ENCODE measurements at places on chromosomes 4 and X. TPM values are rescaled to one million over a fixed set of nuclear protein-coding genes. Genes with fewer than 3 reads are reported as not detected.

The AKAP4 gene
- total RNA-seq, result not detected

The CYP4V2 gene
- total RNA-seq, result 18.9 TPM

- no peaks in the 10 kb centered on the region for H3K4me1 ChIP-seq
- no peaks in the 10 kb centered on the region for H3K27me3 ChIP-seq
- no peak for DNase-seq
- H3K4me3 ChIP-seq, result no peak overlapping the region
- no peaks in the 10 kb centered on the region for H3K36me3 ChIP-seq
These were observed 940.6 kb downstream of the PCDH19 start for GRCh38 chrX:99469439-99469838.

- H3K4me1 ChIP-seq, result no peaks in the 10 kb centered on the region
- H3K27me3 ChIP-seq, result no peaks in the 10 kb centered on the region
- H3K36me3 ChIP-seq, result peaks cover 17% of the 10 kb centered on the region
These were observed 27.9 kb upstream of the ZNF185 start for GRCh38 chrX:152869972-152870371.

The TKTL2 gene
- not detected for total RNA-seq

The LDB2 gene
- total RNA-seq, result 35.2 TPM

The OPRPN gene
- not detected for total RNA-seq

DNA sequence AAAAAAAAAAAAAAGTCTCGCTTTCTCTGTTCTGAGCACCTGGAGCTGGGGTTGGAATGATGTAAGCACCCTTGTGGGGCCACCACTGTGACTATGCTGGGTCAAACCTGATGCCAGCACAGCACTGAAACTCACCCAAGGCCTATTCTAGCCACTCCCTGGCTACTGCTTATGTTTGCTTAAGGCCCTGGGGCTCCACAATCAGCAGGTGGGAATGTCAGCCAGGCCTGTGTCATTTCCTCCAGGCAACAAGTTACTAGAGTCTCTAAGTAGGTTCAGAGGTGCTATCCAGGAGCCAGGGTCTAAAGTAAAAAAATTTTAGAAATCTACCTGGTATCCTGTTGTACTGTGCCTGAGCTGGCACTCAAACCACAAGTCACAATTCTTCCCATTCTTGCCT lies 1306.8 kb downstream of the STIM2 start:
- H3K36me3 ChIP-seq, result no peaks in the 10 kb centered on the region
- no peaks in the 10 kb centered on the region for H3K27me3 ChIP-seq
- no peak overlapping the region for H3K27ac ChIP-seq
- DNase-seq, result no peak
- H3K4me3 ChIP-seq, result no peak overlapping the region

- H3K27me3 ChIP-seq, result no peaks in the 10 kb centered on the region
- H3K27ac ChIP-seq, result no peak overlapping the region
- DNase-seq, result no peak
- no peaks in the 10 kb centered on the region for H3K4me1 ChIP-seq
- H3K36me3 ChIP-seq, result no peaks in the 10 kb centered on the region
- no peak overlapping the region for H3K4me3 ChIP-seq
These were observed 89.3 kb upstream of the GPR34 start for GRCh38 chrX:41599507-41599906.

GRCh38 chrX:135581496-135581895 lies 61.0 kb downstream of the INTS6L start:
- H3K27ac ChIP-seq, result no peak overlapping the region
- DNase-seq, result no peak
- no peak overlapping the region for H3K4me3 ChIP-seq
- H3K4me1 ChIP-seq, result no peaks in the 10 kb centered on the region
- no peaks in the 10 kb centered on the region for H3K27me3 ChIP-seq
- no peaks in the 10 kb centered on the region for H3K36me3 ChIP-seq

GRCh38 chr4:82499738-82500434 lies 61.9 kb downstream of the TMEM150C start:
- H3K4me1 ChIP-seq, result no peaks in the 10 kb centered on the region
- no peaks in the 10 kb centered on the region for H3K36me3 ChIP-seq
- H3K4me3 ChIP-seq, result no peak overlapping the region
- H3K27me3 ChIP-seq, result no peaks in the 10 kb centered on the region
- DNase-seq, result no peak

GRCh38 chr4:163911891-163912290 lies 417.4 kb downstream of the TMA16 start:
- no peaks in the 10 kb centered on the region for H3K27me3 ChIP-seq
- no peak overlapping the region for H3K4me3 ChIP-seq
- H3K27ac ChIP-seq, result no peak overlapping the region
- DNase-seq, result no peak
- H3K4me1 ChIP-seq, result no peaks in the 10 kb centered on the region

- no peak overlapping the region for H3K4me3 ChIP-seq
- H3K27me3 ChIP-seq, result no peaks in the 10 kb centered on the region
- no peak overlapping the region for H3K27ac ChIP-seq
- peaks cover 15% of the 10 kb centered on the region for H3K4me1 ChIP-seq
These were observed 101.2 kb downstream of the ZNF674 start for GRCh38 chrX:46444011-46444410.

The IL21 gene
- not detected for total RNA-seq

DNA sequence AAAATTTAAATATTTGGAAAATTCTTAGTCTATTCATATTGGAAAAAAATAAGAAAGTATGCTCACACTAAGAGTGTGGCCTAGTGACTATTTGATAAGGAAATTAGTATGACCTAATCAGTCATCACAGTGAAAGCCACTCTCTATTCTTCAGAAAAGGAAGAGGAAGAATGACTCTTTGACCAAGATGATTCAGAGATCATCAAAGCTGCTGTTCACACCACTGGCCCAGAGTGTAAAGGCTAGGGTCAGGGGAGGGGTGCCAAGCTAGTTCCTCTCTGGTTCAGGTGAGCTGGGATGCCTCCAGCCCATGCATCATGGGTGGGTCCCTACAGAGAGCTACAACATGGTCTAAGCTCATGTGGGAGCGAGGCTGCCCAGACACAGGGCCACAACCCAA lies 396.9 kb upstream of the NDST3 start:
- H3K27me3 ChIP-seq, result no peaks in the 10 kb centered on the region
- DNase-seq, result no peak
- H3K4me1 ChIP-seq, result no peaks in the 10 kb centered on the region
- no peak overlapping the region for H3K27ac ChIP-seq
- H3K36me3 ChIP-seq, result no peaks in the 10 kb centered on the region

GRCh38 chr4:60938181-60938580 lies 261.9 kb upstream of the ADGRL3 start:
- no peak for DNase-seq
- no peak overlapping the region for H3K27ac ChIP-seq
- H3K4me3 ChIP-seq, result no peak overlapping the region
- no peaks in the 10 kb centered on the region for H3K27me3 ChIP-seq
- H3K36me3 ChIP-seq, result no peaks in the 10 kb centered on the region

GRCh38 chr4:183499389-183499788 lies 5.5 kb upstream of the ING2 start:
- no peak overlapping the region for H3K4me3 ChIP-seq
- no peaks in the 10 kb centered on the region for H3K4me1 ChIP-seq
- no peak for DNase-seq
- no peak overlapping the region for H3K27ac ChIP-seq
- H3K36me3 ChIP-seq, result no peaks in the 10 kb centered on the region

The RENBP gene
- total RNA-seq, result 6.2 TPM

The OPN1MW3 gene
- total RNA-seq, result not detected

DNA sequence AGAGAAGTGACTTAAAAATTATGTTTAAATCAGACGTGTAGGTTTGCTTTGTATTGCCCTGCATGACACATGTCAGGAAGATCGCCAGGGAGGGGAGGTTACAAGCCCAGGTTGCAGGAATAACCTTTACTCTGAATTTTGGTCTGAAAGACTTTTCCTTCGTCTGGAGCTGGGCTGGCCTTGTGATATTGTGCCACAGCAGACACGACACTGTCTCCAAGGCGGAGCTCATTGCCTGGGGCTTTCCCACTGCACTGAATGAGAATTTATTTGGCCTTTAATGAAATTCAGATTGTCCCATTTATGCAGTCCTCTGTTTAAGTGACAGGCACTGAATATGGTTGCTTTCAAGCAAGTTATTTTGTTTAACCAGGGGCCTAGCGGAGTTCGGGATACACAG lies 45.1 kb downstream of the RHOH start:
- no peak for DNase-seq
- H3K4me3 ChIP-seq, result no peak overlapping the region
- H3K4me1 ChIP-seq, result no peaks in the 10 kb centered on the region
- no peaks in the 10 kb centered on the region for H3K36me3 ChIP-seq

- H3K27ac ChIP-seq, result no peak overlapping the region
- no peaks in the 10 kb centered on the region for H3K27me3 ChIP-seq
- DNase-seq, result no peak
- H3K4me1 ChIP-seq, result no peaks in the 10 kb centered on the region
- H3K36me3 ChIP-seq, result no peaks in the 10 kb centered on the region
These were observed 283.3 kb upstream of the DKK2 start for GRCh38 chr4:107319386-107319785.

DNA sequence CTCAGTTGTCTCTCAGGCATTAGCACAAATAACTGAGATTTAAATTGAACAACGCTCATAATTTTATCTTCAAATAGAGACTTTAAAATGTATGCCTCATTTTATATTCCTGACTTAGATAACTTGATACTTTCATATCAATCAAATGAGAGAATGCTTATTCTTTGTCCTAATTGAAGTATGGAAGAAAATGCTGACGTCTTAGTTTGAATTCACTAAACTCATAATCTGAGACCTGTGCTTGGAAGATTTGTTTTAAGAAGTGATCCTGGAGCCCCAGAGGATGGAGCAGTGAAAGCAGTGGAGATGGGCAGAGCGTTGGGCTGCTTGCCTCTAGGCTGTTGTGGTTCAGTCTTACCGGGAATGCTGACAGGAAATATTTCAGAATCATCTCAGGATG lies 76.1 kb downstream of the ZNF518B start:
- no peak overlapping the region for H3K4me3 ChIP-seq
- H3K27ac ChIP-seq, result no peak overlapping the region
- no peak for DNase-seq
- H3K27me3 ChIP-seq, result no peaks in the 10 kb centered on the region
- no peaks in the 10 kb centered on the region for H3K4me1 ChIP-seq

DNA sequence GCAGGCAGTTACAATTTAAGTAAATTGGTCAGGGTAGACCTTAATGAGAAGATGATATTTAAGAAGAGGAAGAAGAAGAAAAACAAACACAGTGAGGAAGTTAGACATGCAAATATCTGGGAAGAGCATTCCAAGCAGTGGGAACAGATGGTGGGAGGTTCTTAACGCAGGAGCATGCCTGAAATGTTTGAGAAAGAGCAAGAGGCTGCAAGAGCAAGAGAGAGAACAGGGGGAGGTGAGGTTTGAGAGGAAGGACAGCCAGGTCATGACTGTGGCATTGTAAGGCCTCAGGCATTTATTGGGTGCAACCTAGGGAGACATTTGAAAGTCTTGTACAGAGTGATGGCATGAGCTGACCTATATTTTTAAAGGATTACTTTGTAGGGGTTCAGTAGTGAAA lies 136.0 kb downstream of the UGT8 start:
- H3K27me3 ChIP-seq, result no peaks in the 10 kb centered on the region
- no peak overlapping the region for H3K27ac ChIP-seq
- H3K36me3 ChIP-seq, result no peaks in the 10 kb centered on the region

DNA sequence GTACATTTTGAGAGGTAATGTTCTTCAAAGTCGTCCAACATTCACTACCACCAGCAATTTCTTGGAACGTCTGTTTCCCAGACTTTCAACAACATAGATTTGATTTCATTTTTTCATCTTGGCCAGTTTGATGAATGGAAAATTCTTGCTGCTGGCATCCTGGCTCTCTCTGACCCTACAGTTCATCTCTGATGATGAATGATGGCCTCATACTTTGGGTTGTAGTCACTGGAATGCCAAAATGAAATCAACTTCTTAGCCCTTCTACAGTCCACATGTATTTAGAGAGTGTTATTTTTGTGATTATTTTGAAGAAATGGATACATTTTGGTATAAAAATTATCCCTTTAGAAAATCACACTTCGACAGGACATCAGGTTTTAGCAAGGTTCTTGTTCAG lies 8.8 kb downstream of the CHST7 start:
- H3K4me3 ChIP-seq, result no peak overlapping the region
- no peaks in the 10 kb centered on the region for H3K36me3 ChIP-seq
- H3K27me3 ChIP-seq, result no peaks in the 10 kb centered on the region
- peaks cover 21% of the 10 kb centered on the region for H3K4me1 ChIP-seq

The PHOX2B gene
- total RNA-seq, result not detected

The HS3ST1 gene
- total RNA-seq, result 8.4 TPM

The KIAA1210 gene
- not detected for total RNA-seq

DNA sequence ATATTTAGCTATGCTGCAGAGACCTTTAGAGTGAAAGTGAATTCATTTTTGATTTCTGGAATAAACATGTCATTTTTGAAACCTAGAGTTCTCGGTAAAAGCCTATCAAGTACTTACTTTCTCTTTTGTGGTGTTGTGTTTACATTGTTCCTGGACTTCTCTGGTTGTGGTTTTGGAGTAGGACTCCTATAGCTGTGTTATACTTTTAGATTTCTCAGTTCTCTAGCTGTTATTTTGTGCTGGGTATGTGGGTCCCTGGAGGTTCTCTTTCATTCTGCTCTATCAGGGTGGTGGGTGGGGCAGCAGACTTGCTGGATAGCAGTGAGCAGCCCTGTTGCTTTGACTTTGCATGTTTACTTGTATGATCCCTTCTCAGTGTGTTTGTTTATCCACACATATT lies 25.6 kb upstream of the MSMO1 start:
- peaks cover 10% of the 10 kb centered on the region for H3K36me3 ChIP-seq
- H3K27ac ChIP-seq, result no peak overlapping the region
- DNase-seq, result no peak
- no peaks in the 10 kb centered on the region for H3K4me1 ChIP-seq

GRCh38 chr4:150139297-150139865 lies 61.1 kb downstream of the DCLK2 start:
- no peak for DNase-seq
- H3K27me3 ChIP-seq, result no peaks in the 10 kb centered on the region
- H3K27ac ChIP-seq, result no peak overlapping the region
- H3K4me1 ChIP-seq, result no peaks in the 10 kb centered on the region
- H3K4me3 ChIP-seq, result no peak overlapping the region

The LAP3 gene
- 35.5 TPM for total RNA-seq

The XAGE2 gene
- total RNA-seq, result not detected

DNA sequence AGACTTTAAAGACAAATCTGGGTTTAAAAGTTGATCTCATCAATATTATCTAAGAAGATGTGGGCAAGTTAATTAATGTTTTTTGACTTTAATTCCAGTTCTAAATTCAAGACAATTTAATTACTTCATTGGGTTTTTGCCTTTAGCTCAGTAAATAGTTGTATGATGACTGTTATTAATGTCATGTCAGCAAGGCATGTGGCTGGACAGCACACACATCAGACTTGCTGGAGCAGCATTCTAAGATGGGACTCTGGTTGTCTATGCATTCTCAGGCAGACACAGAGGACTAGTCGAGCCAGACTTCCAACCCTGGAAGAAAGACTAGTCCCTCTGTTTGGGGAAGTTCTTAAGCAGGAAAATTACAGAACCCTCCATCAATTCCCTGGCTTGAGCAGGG lies 180.7 kb upstream of the GK2 start:
- H3K4me1 ChIP-seq, result peaks cover 16% of the 10 kb centered on the region
- no peak overlapping the region for H3K4me3 ChIP-seq
- no peaks in the 10 kb centered on the region for H3K36me3 ChIP-seq
- no peaks in the 10 kb centered on the region for H3K27me3 ChIP-seq
- DNase-seq, result no peak

The NRK gene
- 2.3 TPM for total RNA-seq
